Upper lobe of right lung (tissue), 1 donor: ENCODE measurements at places on chromosomes 12 and 14. TPM values are rescaled to one million over a fixed set of nuclear protein-coding genes. Genes with fewer than 3 reads are reported as not detected.

The INTS13 gene
- total RNA-seq = 20.8 TPM

The CISTR gene
- total RNA-seq = not detected

The ASB2 gene
- total RNA-seq = 3.2 TPM

The LBHD2 gene
- total RNA-seq = not detected

The KRT73 gene
- 0.52 TPM for total RNA-seq

The PPP4R4 gene
- total RNA-seq = 2.2 TPM

The SERPINA10 gene
- not detected for total RNA-seq

The DBX2 gene
- not detected for total RNA-seq

The IFNG gene
- not detected for total RNA-seq

The SIX1 gene
- total RNA-seq = 0.14 TPM

The TAS2R13 gene
- 1.3 TPM for total RNA-seq

- no peak for DNase-seq
Observed at GRCh38 chr12:26331136-26331535, 135.8 kb downstream of the SSPN start.

- DNase-seq = no peak
Observed at GRCh38 chr12:93106910-93107309, 177.8 kb upstream of the EEA1 start.

DNA sequence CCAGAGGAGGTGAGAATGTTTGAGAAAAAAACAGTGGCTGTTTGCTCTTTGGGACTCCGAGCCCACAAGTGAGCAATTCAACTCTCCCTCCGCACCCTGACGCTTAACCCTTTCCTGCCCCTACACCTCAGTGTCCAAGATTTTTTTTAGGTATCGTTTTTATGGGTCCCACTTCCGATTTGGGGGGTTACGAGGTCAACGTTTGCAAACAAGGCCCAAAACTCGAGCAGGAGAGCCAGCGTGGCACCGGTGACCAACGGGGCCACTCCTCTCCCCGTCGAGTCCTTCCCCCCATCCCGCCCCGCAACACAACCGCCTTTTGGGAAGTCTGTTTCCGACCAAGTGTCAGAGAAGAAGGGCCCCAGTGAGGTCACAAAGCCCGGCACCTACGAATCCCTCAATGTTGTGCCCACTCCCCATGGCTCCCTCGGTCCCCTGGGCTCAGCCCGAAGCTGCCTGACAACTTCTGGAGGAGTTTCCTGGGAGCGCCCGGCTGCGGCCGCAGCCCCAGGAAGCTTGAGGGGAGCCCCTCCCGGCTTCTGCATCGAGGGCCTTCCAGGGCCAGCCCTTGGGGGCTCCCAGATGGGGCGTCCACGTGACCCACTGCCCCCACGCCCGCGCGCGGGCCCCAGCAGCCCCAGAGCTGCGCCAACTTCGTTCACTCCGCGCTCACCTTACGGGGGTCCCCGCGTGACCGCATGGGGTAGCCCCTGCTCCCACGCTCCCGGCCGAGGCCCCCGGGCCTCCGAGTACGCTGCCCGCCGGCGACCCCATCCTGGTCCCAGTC is 1.2 kb downstream of the CDK2AP1 start:
- peak; percentile 72 for DNase-seq

- no peak for DNase-seq
Observed at GRCh38 chr12:9719790-9720189, 13.1 kb downstream of the CLECL1 start.

GRCh38 chr12:104909761-104910160 is 48.3 kb downstream of the SLC41A2 start:
- DNase-seq = no peak

DNA sequence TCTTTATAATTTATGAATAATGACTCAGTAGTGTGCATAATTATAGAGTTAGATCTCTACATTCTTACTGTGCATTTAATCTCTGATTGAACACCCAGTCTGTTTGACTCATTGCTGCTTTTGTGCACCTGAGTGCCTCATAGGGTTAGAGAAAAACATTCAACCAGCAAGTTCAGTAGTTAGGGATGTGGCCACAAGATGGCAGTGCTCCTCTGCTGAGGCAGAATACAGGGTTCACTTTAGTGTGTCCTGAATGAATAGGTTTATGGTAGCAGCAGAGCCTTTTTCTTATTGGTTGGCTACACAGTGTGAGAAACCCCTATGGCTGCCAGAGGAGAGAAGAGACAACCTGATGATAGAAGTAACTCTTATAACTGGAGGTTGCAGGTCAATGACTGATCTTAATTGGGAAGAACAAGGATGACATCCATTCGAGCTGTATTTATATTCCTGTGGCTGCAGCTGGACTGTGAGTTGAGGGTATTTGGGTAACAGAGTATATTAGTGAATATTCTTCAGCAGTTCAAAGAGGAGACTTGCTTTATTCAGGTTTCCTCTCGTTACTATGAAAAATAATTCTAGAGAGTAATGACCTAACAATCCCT is 194.9 kb upstream of the OR4E1 start:
- DNase-seq = no peak

GRCh38 chr14:67556671-67557070 is 23.6 kb downstream of the PLEKHH1 start:
- no peak for DNase-seq

DNA sequence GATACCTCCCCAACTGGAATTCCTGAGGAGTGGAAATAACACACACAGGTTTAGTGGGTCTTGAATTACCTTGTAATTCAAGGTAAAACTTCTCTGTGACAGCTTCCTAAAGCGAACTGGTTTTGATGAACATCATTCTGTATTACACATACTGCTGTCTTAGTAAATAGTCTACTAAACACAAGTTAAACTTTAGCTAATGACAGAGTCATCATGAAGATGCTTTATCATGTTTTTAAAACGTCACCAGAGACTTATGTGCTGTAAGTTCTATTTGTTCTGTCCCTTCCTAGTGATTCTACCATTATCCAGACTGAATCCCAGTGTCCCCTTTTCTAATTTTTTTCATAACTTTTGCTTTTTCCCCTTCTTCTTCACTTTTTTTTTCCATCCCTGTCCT is 11.6 kb upstream of the GXYLT1 start:
- no peak for DNase-seq

- DNase-seq = no peak
Observed at GRCh38 chr12:94143951-94144350, 4.4 kb upstream of the PLXNC1 start.

DNA sequence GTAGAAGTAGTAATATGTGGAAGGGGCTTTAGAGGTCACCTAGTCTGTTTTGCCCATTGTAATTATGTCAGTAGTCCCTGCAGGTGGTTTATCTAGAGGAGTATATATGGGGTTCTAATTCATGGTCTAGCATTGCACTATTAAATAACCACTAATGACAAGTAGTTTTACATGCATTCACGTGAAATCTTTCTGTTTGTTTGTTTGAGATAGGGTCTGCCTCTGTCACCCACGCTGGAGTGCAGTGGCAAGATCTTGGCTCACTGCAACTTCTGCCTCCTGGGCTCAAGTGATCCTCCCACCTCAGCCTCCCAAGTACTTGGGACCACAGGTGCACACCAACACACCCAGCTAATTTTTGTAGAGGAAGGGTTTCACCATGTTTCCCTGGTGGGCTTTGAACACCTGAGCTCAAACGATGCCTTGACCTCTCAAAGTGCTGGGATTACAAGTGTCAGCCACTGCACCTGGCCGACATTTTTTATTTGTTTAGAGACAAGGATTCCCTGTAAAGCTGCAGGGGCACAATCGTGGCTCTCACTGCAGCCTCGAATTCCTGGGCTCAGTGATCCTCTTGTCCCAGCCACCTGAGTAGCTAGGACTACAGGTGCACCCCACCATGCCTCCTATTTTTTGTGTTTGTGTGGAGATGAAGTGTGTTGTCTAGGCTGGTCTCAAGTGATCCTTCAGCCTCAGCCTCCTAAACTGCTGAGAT is 12.0 kb upstream of the PSEN1 start:
- DNase-seq = no peak

- no peak for DNase-seq
Observed at GRCh38 chr12:76346236-76346635, 2.0 kb downstream of the BBS10 start.

DNA sequence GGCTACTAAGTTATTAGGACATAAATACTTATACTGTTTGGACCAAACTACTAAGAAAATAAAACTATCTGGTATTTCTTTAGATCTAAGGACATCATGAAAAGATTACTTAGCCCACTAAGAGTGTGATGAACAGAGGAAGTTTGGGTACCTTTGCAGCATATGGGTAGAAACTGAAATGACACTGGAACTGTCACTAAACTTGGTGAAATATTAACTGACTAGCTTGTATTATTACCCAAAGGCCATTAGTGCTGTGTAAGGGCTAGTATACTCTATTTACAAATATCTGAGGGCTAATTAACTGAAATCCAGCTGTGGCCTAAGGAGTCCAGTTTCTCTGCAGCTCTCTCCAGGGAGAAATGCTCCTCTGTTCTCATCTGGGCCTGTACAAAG is 45.5 kb downstream of the PAWR start:
- DNase-seq = no peak

- no peak for DNase-seq
Observed at GRCh38 chr14:74784634-74785033, 21.5 kb downstream of the YLPM1 start.

DNA sequence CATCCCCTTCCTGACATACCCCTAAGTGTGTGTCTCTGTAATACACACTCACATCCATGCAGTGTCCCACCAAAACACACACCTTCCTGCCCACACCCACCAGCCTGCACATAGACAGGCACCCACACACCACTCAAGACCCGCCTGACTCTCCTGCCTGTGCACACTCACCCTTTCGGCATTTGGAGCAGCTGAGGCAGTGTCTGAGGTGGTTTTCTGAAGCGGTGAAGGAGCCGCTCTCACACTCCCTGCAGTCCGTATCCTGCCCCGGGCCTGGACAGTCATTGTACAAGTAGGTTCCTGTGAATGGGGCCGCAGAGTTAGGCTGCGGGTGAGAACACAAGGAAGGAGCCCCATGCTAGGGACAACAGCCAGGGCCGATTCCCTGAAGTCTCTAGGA is 8.3 kb downstream of the TNFRSF1A start:
- no peak for DNase-seq

- no peak for DNase-seq
Observed at GRCh38 chr12:113932381-113933196, 33.5 kb downstream of the RBM19 start.

- DNase-seq = peak; percentile 90
Observed at GRCh38 chr14:74612350-74613021, 449 bp upstream of the LTBP2 start.

DNA sequence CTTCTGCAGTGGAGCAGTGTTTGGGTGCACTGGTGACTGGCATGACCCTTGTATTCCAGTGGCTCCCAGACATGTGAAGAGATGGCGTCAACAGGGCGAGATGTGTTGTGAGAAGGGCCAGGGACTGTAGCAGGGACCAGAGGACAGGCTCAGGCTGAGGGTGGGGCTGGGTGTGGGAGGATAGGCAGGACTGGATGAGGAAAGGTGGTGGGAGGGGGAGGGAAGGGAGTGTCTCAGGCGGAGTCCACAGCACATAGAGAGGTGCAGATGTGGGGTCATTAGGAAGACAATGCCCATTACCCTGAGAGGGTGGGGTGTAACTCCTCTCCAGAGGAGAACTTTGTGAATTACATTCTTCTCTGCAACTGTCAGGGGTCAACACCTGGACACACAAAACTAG is 78.5 kb downstream of the DICER1 start:
- DNase-seq = no peak

DNA sequence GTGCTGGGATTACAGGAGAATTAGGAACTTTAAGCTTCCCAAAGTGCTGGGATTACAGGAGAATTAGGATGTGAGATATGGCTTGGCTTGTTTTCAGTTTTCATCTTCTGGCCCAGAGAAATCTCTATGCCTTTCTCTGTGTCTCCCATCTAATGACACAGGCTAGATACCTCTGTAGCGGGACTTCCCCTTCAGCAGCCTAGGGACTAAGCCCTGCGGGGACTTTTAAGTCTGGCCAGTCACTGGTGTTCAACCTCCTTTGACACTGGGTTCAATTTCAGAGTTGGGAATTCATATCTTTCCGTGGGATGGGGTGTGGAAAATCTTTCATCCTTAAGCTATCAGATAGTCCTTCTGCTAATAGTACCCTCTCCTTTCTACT is 6.2 kb downstream of the RFC5 start:
- no peak for DNase-seq

DNA sequence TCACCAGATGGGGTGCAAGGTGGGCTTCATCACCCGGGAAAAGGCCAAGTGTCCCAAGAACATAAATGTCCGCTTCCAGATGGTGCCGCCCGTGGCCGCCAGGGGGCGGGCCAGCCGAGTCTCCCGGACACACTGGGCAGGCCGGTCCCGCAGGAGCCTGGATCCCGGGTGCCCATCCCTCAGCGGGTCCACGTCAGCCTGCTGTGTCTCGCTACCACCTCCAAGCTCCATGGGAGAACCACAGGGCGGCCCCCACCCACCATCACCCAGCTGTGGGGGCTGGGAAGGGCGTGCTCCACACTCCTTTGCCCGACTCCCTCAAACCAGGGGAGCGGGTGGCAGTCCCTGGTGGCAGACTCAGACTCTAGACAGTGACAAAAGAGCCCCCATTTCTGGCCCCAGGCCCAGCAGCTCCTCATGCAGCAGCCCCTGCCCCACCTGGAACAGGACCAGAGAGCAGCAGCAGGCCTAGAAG is 22.0 kb upstream of the NUDT14 start:
- peak; percentile 90 for DNase-seq

DNA sequence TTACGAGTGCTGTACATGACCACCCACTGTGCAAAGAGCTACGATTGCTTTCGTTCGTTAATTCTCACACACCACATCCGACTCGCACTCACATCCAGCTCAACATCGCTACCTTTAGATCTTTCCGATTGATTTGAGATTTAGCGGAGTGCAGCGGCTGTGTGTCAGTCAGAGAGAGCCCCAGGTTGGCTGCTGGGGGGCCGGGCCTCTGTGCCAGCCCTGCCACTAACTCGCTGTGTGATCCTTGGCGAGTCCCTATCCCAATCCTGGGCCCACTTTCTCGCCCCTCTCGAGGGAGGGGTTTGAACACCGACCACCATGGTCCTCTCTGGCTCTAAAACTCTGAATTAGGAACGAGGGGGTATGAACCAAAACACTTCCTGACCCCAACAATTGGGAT is 8.6 kb downstream of the DLK1 start:
- peak; percentile 26 for DNase-seq

GRCh38 chr14:82075566-82075965 is 541.9 kb upstream of the SEL1L start:
- no peak for DNase-seq

DNA sequence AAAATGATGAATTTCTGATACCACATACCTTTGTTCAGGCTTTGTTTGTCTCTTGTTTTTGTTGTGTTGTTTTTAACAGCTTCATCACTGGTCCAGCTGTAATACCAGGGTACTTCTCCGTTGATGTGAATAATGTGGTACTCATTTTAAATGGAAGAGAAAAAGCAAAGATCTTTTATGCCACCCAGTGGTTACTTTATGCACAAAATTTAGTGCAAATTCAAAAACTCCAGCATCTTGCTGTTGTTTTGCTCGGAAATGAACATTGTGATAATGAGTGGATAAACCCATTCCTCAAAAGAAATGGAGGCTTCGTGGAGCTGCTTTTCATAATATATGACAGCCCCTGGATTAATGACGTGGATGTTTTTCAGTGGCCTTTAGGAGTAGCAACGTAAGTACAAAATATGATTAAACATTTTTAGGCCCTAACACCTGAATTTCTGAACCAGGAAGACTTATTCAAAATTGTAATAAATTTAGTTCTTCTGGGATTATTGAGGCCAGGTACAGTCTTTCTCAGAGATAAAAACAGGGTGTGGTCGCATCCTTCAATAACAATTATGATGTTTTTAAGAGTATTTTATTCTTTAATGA is 22.4 kb downstream of the RXYLT1 start:
- no peak for DNase-seq
